Activated naive CD4-positive, alpha-beta T cell treated with anti-CD3 and anti-CD28 coated beads, Interleukin-2, amount 50 U/mL, for 72 hours (primary cell): ENCODE measurements at places on chromosomes 6 and 20. TPM values are rescaled to one million over a fixed set of nuclear protein-coding genes. Genes with fewer than 3 reads are reported as not detected.

APOBEC2 gene
- not detected for total RNA-seq

ACTL10 gene
- total RNA-seq = 1.2 TPM

LY6G5C gene
- total RNA-seq = 4.1 TPM

UBE3D gene
- 6.0 TPM for total RNA-seq

PBOV1 gene
- total RNA-seq = not detected

HLA-E gene
- 493 TPM for total RNA-seq

DNA sequence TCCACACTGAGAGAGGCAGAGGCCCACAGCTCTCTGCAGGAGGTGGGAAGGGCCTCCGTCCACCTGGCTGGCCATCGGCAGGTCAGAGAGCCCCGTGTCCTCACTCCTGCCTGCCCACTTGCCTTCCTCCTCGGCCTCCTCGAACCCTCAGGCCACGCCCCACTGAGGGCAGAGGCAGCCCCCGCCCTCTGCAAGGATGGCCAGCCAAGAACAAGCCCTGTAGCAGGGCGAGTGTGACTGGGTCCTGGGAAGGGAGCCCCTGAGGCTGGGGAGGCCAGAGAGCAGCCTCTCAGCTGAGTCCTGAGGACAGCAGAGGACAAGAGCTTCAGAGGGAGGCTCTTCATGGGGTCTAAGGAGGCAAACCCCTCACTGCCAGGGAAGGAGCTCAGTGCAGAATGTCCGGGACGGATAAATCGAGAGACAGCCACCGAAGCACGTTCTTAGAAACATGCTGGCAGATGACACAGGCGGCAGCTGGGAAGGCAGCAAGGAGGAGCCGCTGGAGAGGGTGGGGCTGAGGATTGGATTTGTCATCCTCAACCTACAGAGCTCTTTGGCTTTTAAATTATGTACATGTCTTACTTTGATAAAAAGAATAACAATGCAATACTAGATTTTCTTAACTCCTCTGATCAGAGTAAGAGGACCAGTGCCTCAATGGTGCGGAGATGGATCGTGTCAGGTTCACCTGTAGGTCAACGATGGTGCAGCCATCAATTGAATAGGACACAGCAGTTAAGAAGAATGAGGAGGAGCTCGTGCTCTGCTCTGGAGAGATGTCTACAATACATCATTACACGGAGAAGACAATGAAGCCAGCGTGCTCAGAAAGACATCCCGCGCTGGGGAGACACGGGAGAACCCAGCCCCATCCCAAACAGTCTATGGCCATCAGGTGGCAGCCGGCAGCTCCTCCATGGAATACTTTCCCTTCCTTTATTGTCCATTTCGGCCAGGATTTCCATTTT is 53.0 kb downstream of the GNAS-AS1 start:
- no peak for DNase-seq

GRCh38 chr6:150934380-150934779 is 68.9 kb downstream of the MTHFD1L start:
- no peak for DNase-seq

DNA sequence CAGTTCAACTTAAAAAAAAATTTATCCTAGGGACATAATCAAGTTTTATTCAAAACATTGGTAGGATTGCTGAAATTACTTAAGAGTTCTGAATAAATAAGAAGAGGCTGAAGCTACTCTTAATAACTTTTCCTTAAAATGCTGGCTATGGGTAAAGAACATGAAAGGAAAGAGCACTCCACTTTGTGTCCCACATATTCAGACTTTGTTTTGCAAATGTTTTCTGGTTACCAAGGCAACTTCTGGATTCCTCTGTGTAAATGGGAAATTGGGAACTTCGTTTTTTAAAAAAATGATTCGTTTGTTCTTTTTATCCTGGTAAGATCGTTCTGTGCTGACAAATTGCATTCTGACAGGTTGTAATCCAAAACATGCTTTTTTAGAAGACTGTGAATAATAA is 115.0 kb downstream of the KIF6 start:
- no peak for DNase-seq

- DNase-seq = no peak
Measured at GRCh38 chr20:18669241-18670019, 81.6 kb downstream of the DTD1 start.

GRCh38 chr6:115873901-115874300 is 186.8 kb downstream of the FRK start:
- DNase-seq = no peak

DNA sequence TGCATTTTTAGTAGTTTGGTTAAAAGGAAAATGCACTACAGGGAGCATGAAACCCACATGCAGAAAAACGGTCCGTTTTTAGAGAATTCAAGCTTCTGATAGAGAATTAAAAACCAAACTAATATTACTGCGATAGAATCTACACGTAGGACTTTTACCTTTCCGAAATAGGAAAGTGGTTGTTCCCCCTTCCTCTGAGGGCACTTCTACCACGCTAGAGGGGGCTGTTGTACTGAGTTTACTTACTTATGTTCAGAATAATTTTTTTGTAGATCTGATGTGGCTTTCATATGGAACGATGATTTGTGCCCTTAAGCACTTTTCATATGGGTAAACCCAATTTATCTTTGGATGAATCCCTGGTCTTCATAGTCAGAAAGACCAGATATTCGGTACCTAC is 264.3 kb upstream of the PLN start:
- DNase-seq = no peak

- DNase-seq = no peak
Measured at GRCh38 chr20:25394276-25394675, 3.6 kb upstream of the ABHD12 start.

DNA sequence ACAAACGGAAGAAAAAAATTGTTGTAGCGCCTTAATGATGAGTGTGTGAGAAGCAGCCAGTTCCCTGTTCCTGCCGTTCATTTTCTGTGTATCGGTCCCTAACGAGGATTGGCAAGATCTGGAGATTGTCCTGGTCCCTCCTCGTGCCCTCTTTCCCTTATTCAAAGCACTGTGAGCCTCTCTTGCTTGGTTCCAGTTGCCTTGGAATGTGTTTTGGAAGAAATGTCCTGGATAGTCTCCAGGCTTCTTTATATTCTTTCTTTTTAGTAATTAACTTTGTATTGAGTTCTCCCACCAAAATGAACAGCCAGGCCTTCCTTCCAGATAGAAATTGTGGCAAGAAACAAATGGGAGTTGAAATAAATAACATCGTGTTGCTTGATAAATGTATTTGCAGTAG is 348.3 kb downstream of the CDH26 start:
- no peak for DNase-seq

DNA sequence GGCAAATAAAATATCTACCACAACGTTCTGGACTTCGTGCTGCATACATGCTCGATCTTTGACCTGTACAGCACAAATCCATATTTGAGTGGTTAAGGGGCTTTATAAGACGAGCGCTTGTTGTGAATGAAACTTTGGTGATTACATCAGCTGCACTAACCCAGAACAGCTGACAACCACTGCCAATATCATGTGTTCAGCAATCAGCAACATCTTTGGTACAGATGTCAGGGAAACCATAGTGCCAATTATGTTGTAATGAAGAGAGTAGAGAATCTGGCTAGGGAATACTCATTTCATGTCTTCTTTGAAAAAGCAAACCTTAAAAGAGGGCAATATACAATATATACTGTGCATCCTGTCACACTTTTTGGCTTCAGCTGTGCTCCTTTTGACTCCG is 188.6 kb upstream of the NT5E start:
- DNase-seq = no peak

DNA sequence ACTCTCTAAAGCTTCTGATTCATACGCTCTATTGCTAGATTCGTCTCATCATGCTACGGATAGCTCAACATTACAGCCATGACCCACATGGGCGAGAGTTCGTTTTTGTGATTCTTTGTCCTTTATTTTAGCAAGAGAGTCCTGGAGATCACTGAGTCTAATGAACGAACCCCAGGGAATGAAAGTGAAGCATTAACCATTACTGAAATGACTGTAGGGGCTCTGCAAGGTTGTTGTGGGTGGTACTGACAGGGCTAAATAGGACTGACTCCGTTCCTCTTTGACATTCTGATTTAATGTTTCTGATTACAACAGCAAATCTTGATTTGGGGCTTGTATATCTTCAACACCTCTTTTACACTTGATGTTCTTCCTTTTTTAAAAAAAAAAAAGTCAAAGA is 13.7 kb upstream of the RTF2 start:
- DNase-seq = no peak
